ENCODE measurements at places on chromosomes 1 and 21.
A peak's percentile ranks its signal among the peaks of the same experiment; 100 is the strongest.

GRCh38 chr1:240084749-240085148 is 6.9 kb upstream of the FMN2 start:
- no peak for DNase-seq

DNA sequence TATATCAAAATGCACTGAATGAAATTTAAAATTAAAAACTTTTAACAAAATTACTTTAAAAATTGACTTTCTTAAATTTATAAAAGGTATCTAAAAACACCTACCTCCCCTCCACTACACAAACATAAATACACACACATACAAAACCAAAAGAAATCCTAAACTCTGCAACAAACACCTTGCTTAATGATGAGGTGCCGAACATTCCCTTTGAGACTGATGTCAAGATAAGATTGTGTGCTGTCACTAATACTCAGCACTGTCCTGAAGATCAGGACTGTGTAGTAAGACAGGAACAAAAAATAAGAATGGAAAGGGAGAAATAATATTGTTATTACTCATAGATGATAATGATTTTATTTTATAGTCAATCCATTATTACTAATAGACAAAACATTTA is 45.1 kb downstream of the CD53 start:
- no peak for DNase-seq

DNA sequence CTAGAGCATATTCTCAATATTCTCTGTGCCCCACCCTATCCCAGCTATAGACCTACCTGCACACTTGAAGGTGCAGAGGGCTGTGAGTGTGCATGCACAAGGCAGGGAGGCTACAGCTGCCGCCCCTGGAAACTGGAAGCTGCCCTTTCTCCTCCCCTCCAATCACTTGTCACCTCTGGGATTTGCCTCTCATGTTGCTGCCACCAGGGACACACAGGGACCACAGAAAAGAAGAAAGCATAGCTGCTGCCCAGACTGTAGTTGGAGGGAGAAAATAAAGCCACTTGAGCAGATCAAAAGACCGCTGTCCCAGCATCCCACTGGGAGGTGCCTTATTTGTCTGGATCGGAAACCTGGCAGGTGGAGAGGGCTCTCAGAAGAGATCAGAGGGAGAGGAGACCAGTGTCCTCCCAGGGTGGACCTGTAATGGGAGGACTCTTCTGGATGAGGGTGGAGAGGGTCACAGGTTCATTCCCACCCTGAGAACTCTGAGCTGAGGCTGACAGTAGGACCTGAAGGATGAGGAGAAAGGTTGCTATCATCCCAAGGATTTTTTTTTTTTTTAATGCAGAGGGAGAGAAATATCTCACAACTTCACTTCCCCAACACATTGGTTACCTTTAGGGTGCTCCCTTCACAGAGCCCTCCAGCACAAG is 7.6 kb upstream of the INPP5B start:
- no peak for DNase-seq

DNA sequence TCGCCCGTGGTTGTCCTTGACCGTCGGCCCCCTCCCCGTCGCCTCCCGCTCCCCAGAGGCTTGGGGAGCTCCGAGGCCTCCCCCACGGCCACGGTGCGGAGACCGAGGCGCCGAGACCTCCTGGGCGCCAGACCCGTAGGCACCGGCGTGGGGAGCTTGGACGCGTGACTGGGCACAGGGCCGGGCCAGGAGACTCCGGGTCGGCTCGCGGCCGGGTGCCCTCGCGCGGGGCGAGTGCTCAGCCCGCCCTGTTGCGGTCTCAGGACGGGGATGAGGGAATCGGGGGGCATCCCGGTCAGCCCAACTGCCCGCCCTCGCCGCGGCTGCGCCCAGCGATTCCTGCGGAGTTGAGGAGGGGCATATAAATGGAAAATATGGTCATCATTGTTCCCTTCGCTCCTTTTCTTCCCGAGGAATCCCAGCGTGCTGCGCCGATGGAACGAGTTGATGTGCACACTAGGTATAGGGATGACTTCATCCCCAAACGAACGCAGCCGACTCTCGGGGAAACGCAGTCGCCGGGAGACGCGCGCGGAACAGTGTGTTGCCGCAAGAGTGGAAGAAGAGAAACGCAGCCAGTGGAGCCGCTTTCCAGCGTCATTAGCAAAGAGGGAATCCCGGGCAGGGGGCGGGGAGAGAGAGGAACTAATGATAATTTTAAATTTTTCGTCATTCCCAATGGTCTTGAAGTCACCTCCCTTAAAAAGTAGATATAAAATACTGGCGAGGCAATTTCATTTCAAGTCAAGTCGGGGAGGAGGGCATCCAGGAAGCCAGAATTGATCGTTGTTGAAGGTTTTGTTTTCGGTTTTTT is 747 bp upstream of the ENAH start:
- DNase-seq = peak; percentile 17

Measured in AG04449 (cell line).